ENCODE measurements at places on chromosomes 12 and 14.
A peak's percentile ranks its signal among the peaks of the same experiment; 100 is the strongest.

- DNase-seq, result no peak
These were observed 2.9 kb upstream of the BIN2 start for GRCh38 chr12:51326698-51327439.

DNA sequence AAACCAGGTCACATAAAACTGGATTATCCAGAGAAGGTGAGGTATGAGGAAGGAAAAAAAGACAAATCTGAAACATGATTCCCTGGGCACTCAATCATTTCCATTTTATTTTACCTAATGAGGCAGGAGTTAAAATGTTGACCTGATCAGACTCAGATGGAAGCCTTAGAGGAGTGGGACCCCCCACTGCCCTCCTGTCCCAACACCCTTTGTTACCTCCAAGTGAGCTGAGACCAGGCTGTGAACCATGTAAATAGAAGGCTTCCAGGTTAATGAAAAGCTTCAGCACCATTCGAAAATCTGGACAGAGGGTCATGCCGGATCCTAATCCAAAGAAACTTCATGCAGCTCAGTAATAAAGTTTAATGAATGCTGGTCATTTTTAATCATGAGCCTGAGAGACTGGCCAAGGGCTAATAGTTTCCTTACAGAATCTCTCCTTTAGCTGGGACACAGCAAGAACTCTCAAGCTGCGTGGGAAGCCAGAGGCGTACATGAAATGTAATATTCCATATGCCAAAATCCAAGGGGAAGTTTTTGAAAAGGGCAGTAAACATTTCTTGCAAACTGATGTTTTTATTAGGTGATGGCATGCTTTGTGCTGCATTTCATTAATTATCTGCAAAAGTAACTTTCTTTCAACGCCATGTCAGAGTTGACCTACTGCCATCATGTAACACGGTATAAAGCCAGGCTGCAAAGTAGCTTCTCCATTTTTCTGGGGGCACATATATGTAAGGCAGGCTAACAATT, 183.0 kb downstream of the PAX9 start:
- no peak for DNase-seq

DNA sequence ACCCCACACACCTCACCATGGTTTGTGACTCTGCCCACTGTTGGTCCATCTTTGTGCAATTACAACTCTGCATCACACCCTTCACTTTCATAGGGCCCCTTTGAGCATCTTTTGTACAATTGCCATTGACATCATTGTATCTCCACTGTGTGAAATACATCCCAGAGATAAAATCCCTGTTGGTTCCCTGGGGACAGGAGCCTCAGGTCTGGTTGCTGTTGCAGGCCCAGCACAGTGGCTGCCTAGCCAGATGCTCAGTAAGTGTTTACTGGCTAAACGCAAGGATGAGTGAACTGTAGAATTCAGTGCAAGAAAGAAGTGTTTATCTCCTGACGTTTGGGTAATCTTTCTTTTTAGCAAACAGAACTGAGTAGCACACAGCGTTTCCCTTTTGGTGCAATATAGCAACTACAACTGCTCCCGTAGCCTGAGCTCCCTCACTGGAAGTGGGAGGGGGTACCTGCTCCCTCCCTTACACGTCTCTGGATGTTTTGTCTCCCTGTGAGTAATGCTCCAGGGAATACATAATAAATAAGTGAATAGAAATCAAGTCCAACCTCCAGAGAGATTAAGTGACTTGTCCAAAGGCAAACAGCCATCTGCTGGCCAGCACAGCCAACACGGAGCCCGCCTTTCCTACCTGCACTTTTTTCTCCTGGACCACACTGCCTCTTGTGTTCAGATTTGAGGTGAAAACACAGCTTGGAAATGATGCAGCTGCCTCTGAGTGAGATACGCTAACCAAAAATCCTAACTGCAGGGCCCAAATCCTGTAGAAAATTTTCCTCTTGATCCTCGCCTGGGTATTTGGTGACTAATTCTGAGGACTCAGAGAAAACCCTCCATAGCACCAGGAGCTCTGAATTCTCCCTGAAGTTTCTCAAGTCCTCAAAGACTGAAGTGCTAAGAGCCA, 27.4 kb downstream of the GALNT16 start:
- no peak for DNase-seq

- no peak for DNase-seq
These were observed 8.4 kb downstream of the CMTM5 start for GRCh38 chr14:23385244-23385641.

- DNase-seq, result no peak
These were observed 310.9 kb upstream of the DIO3 start for GRCh38 chr14:101250336-101250947.

DNA sequence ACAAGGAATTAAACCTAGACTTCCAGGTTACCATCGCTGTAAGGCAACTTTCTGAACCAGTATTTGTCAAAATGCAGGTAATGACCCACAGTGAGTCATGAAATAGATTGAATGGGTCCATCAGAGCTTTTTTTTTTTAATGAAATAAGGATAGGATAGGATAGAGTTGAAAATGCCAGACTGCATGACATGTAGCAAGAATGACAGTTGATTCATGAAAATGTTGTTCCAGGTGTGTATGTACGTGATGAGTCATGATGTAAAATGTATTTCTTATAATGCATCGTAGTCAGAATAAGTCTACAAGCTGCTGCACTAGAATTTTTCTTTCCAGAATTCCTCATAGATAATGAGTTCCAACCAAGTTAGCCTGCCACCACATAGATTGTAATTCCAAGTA, 184.4 kb upstream of the BCL2L14 start:
- peak; percentile 62 for DNase-seq

- peak; percentile 74 for DNase-seq
These were observed 193.9 kb downstream of the BCAT1 start for GRCh38 chr12:24754690-24755638.

GRCh38 chr12:24229031-24229700, 279.7 kb upstream of the SOX5 start:
- no peak for DNase-seq

GRCh38 chr12:93638095-93638494, 39.1 kb upstream of the CRADD start:
- DNase-seq, result no peak

DNA sequence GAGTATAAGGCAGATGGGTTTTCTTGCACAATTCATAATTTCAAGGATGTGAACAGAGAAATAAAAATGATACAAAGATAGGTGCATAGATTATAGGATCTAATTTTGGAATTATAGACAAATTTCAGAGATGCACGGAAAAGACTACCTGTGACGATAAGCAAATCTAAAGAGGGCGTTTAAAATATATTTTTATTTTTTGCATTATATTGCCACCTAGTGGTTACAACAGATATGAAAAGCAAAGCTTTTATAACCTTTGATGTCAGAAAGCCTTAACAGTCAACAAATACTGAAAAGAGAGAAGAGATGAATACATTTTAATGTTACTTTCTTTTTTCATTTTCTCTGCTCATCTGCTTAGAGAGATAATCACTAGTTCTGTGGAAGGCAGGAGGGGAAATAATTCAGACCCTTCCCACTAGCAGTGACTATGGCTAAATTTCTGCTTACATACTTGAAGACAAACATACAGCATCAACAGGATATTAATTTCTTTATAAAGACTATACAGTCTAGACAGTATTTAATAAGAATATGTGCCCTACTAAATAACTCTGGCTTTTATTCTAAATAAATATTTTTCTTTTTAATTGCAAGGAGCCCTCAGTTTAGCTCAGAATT, 46.3 kb downstream of the NTS start:
- no peak for DNase-seq

- DNase-seq, result peak; percentile 72
These were observed 108.6 kb downstream of the EGLN3 start for GRCh38 chr14:33842299-33842698.

GRCh38 chr14:75331471-75331870, 52.8 kb downstream of the FOS start:
- no peak for DNase-seq

DNA sequence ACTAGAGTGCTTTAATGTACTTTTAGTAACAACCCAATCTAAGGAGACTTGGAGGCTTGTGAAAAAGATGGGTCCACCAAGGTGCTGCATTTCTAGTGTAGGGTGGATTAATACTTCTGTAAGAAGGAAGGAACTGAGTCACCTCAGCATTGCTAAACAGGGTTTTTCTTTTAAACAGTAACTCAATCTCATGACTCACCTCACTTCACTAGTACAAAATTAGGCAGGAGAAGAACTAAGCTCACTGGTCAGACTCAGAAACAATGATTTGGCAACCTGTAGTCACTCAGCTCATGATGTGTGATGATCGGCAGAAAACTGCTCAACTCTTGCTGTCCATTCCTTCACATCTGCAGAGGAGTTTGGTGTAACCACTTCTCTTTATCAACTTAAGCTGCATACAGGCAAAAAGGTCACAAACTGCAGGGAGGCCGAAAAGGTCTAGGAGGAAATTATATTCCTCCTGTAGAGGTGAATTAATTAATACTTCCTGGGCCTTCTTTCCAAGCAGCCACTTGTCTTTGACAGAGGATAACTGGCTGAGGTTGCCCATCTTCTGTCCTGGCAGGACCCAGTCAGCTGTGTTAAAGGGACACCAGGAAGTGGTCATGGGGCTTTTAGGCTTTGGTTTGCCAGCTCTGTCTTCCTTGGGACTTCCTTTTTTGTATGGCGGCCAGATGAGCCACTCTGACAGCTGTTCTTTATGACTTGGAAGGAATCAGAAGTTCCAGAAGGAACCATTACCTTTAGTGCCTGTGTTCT, 466.9 kb downstream of the FUT8 start:
- peak; percentile 71 for DNase-seq

GRCh38 chr12:76636121-76636692, 76.6 kb upstream of the OSBPL8 start:
- peak; percentile 49 for DNase-seq

GRCh38 chr14:22276913-22277816, 311.9 kb downstream of the DAD1 start:
- no peak for DNase-seq

DNA sequence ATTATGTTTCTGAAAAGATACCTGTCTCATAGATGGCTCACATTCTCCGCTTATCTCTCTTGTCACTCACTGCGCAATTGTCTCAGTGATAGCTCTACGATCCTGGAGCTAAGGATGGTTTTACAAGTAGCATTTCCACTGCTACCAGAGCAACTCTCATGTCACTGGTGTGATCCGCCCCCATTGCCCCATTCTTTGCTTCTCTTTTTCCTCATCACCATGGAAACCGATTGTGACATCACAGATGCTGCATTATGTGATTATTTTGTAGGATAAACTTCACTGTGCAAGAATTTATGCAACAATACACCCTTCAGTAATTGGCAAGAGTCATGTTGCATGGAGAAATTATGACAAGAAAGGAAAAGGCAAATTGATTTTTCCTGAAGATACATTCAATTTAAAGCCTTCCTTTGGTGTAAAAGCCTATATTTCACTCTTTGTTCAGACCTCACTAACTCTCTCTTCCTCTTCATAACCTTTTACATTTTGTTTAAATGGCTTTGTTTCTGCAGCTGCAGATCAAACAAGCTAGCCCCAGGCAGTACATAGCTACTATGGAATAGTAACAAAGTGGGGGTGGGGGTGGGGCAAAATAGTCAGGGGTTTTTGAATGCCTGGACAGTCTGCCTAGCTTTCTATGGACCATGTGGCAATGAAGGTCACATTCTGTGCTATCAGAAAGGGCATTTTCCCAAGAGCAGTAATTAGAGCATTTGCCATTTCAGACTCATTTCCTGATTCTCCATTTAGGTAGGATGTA, 539.8 kb downstream of the NRXN3 start:
- no peak for DNase-seq

- DNase-seq, result no peak
These were observed 257.4 kb upstream of the NOVA1 start for GRCh38 chr14:26855077-26855753.

DNA sequence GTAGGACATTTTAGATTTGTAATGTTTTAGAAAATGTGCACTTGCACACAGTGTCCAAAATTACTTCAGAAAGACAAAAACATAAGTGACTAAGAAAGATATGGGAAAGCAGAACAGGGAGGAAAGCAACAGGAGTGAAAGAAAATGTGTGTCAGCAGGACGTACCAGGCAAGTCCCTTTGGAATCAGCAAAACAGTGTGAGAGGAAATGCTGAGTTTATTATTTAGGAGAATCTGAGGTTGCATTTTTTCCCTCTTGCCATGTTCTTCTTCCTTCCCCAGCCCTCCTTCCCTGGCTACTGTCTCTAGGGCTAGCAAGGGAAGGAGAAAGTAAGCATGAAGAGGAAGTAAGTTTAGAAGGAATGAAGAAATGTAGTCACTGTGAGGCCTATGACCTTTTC, 67.7 kb upstream of the CD163 start:
- DNase-seq, result no peak

GRCh38 chr12:83172866-83173649, 486.4 kb downstream of the TMTC2 start:
- DNase-seq, result no peak

DNA sequence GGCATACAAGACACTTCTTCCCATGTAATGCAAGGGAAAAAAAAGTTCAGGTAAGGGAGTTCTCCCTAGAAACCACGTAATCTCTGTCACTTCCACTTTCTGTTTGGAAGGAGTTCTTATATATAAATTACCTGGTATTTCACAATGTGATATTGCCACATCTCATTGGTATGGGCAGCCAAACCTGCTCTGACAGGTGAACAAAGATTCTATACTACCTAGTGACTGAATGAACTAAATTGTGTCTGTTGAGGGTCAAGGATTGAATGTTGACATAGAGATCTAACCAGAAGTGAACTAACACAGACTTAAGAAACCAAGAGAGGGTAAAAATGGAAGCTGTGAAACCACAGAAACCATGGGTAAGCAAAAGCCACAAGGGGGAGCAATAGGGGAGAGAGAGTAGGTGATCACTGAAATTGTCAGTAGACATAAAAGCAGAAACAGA, 161.3 kb downstream of the RPL10L start:
- DNase-seq, result no peak

GRCh38 chr14:103255555-103255954, 78.5 kb upstream of the EIF5 start:
- DNase-seq, result no peak

DNA sequence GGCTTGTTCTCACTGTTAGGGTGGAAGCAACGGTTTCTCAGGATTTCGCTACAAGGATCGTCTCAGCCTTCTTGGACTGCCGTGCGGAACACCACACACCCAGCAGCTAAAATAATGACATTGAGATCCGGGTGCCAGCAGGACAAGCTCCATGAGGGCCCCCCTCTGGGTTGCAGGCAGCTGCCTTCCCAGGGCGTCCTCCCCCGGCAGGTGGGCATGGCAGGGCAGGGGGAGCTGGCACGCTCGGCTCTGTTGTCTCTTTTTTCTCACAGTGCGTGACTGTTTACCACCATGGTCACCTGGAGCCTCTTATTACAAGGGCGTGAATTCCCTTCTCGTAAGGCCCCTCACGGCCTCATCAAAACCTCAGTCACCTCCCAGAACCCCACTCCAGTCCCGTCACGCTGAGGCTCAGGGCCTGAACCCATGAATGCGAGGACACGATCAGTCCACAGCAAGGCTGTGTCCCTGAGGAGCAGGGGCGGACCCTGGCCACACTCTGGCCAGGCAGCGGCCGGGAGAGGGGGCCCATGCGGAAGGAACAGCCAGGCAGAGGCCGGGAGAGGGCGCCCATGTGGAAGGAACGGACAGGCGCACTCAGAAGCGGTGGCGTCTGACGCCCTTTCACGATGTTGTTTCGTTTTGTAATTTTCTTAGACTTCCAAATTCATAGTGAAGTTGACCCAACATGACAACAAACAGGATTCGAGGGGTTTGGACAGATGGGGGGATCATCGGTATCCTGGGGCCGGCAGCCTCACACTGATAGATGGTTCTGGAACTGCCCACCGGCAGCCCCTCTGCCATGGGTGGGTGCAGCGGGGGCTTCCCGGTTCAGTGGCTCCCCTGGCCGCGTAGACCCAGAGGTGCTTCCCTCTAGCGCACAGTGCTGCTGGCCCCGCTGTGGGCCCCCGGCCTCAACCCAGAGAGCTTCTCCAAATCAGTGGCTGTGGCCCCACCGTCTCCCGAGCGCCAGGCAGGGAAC, 10.0 kb downstream of the LRCOL1 start:
- no peak for DNase-seq

GRCh38 chr14:92389598-92390158, 66.7 kb downstream of the SLC24A4 start:
- DNase-seq, result no peak

Measured in epithelial cell of prostate (primary cell).